ENCODE measurements at places on chromosomes 7 and 10.

DNA sequence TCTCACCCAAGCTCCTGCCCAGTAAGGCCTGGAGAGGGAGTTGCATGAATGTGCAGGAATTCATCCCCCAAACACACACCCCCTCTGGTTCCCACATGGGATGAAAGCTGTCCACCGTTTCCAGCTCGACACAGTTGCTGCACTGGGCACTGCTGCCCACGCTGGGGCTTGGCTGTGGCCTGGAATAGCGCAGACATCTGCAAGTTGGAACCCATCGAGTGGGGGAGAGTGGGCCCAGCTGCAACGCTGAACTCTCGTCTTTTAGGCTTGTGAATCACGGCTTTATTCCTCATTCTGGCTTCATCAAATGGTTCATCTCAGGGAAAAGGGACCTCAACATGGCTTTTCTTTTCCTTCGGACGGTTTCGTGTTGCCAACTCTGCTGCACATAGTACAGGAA lies 264.7 kb downstream of the DNAJB6 start:
- DNase-seq, result no peak
- no peaks in the 10 kb centered on the region for H3K36me3 ChIP-seq
- no peak overlapping the region for H3K4me3 ChIP-seq
- H3K27me3 ChIP-seq, result peaks cover 5% of the 10 kb centered on the region
- no peaks in the 10 kb centered on the region for H3K4me1 ChIP-seq
- H3K27ac ChIP-seq, result no peak overlapping the region

GRCh38 chr10:117188371-117188770 lies 8.9 kb upstream of the KCNK18 start:
- no peaks in the 10 kb centered on the region for H3K36me3 ChIP-seq
- no peak overlapping the region for H3K4me3 ChIP-seq
- no peak for DNase-seq
- no peaks in the 10 kb centered on the region for H3K27me3 ChIP-seq

DNA sequence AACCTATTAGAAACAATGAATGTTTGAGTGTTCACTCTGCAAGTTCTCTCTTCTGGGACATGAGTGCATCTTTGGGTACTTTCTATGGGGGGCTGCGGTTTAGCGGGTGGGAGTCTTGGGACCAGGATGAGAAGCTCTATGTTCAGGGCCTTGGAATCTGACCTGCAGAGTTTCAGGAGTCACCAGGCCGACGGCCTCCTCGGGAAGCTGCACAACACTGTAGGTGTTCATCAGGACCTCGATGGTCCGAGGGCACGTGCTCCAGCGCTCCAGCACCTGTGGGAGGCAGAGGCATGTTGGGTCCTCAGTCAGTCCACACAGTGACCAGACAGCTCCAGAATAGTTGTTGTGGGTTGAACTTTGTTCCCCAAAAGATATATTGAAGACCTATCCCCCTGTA lies 8.9 kb upstream of the GBX1 start:
- peaks cover 18% of the 10 kb centered on the region for H3K27me3 ChIP-seq
- H3K27ac ChIP-seq, result no peak overlapping the region
- H3K36me3 ChIP-seq, result no peaks in the 10 kb centered on the region
- DNase-seq, result no peak

DNA sequence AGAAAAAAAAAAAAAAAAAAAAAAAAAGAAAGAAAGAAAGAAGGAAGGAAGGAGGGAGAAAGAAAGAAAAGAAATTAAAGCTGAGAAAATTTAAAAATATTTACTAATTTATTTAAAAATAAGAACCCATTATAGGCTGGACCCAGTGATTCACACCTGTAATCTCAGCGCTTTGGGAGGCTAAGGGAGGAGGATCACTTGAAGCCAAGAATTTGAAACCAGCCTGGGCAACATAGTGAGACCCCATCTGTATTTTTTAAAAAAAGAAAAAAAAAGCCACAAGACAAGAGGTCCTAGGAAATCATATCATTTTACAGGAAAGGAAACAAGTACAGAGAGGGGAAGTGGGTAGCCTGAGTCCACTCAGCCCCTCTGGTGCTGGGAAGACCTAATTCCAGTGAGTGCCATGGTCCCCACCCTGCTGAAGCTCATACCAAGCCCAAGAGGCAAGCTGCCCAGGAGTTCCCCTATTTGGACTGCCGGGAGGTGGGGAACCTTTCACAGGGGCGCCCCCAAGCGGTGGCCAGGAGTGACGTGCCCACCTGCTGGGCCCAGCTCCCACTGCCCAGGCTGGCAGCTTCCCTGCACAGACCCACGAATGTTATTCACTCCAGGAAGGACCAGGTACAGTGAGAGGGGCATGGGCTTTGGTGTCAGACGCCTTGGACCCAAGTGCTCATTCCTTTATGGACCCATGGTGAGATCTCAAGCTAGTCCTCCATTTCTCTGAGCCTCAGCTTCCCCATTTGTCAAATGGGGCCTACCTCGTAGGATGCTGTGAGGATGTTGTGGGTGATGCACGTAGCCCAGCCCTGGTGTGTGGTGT lies 133.6 kb downstream of the ZMIZ1 start:
- no peaks in the 10 kb centered on the region for H3K36me3 ChIP-seq
- peaks cover 4% of the 10 kb centered on the region for H3K4me1 ChIP-seq
- H3K27ac ChIP-seq, result no peak overlapping the region
- DNase-seq, result peak; percentile 54
- H3K4me3 ChIP-seq, result no peak overlapping the region

DNA sequence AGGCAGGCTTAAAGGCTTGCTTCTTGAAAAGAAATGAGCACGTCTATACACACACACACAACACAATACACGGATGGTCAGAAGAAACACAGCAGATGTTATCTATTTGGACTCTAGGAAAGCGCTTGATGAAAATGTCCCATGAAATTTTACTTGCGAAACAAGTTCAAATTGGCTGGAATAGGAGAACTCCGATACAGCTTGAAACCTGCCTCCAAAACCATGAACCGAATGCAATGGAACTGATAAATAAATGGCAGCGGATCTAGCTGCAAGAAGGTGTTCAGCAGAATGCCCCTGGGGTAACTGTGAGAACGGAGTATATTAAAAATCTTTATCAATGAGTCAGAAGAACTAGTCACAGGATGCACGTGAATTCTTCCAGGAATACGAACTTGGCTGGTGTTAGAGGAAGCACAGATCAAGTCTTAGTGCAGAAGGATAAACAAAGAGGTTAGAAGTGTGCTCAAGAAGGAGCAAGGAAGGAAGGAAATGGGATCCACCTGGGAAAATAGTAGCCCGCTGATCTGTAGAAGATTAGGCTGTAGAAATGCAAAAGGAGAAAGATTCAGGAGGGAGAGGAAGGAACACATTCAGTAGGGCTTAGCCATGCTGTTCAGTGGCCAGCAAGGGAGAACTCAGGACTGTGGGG lies 142.0 kb upstream of the PRKCQ start:
- no peak overlapping the region for H3K4me3 ChIP-seq
- H3K4me1 ChIP-seq, result peaks cover 6% of the 10 kb centered on the region
- DNase-seq, result no peak
- no peak overlapping the region for H3K27ac ChIP-seq
- H3K27me3 ChIP-seq, result peaks cover 39% of the 10 kb centered on the region
- no peaks in the 10 kb centered on the region for H3K36me3 ChIP-seq

- DNase-seq, result peak; percentile 30
- no peaks in the 10 kb centered on the region for H3K36me3 ChIP-seq
- no peaks in the 10 kb centered on the region for H3K4me1 ChIP-seq
- H3K4me3 ChIP-seq, result no peak overlapping the region
- H3K27me3 ChIP-seq, result peaks cover 11% of the 10 kb centered on the region
- H3K27ac ChIP-seq, result no peak overlapping the region
Measured at GRCh38 chr7:35430547-35431153, 176.8 kb upstream of the TBX20 start.

- H3K4me1 ChIP-seq, result peaks cover 24% of the 10 kb centered on the region
- H3K4me3 ChIP-seq, result no peak overlapping the region
- H3K36me3 ChIP-seq, result no peaks in the 10 kb centered on the region
- H3K27ac ChIP-seq, result peak overlapping the region; percentile 5
- no peaks in the 10 kb centered on the region for H3K27me3 ChIP-seq
- no peak for DNase-seq
Measured at GRCh38 chr10:79084012-79084971, 15.5 kb downstream of the ZMIZ1 start.

GRCh38 chr7:39924122-39924521 lies 25.9 kb upstream of the CDK13 start:
- H3K27me3 ChIP-seq, result peaks cover 11% of the 10 kb centered on the region
- H3K4me3 ChIP-seq, result no peak overlapping the region
- H3K36me3 ChIP-seq, result no peaks in the 10 kb centered on the region
- no peaks in the 10 kb centered on the region for H3K4me1 ChIP-seq
- no peak for DNase-seq

GRCh38 chr7:48289656-48290055 lies 118.4 kb downstream of the ABCA13 start:
- no peak overlapping the region for H3K4me3 ChIP-seq
- peaks cover 2% of the 10 kb centered on the region for H3K4me1 ChIP-seq
- no peak for DNase-seq
- H3K27me3 ChIP-seq, result peaks cover 4% of the 10 kb centered on the region
- no peak overlapping the region for H3K27ac ChIP-seq

DNA sequence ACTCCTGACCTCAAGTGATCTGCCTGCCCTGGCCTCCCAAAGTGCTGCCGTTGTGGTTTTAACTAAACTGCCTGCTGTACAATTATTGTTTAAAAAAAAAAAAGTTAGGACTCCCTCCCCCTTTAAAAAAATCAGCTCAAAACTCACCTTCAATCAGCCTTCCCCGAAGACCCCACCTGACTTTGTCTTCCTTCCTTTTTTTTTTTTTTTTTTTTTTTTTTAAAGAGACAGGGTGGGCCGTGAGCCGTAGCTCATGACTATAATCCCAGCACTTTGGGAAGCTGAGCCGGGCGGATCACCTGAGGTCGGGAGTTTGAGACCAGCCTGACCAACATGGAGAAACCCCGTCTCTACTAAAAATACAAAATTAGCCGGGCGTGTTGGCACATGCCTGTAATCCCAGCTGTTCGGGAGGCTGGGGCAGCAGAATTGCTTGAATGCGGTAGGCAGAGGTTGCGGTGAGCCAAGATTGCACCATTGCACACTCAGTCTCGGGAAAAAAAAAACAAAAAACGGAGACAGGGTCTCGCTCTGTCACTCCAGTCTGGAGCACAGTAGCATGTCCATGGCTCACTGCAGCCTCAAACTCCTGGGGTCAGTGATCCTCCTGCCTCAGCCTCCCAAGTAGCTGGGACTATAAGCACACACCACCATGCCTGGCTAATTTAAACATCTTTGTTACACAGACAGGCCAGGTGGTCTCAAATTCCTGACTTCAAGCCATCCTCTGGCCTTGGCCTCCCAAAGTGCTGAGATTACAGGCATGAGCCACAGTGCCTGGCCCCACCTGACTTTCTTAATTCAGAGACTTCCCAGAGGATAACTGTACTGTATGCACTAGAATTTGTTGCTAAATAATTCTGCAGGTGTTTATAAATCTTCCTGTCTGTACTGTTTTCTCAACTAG lies 3.2 kb downstream of the FIS1 start:
- DNase-seq, result no peak
- H3K36me3 ChIP-seq, result peaks cover 19% of the 10 kb centered on the region
- no peak overlapping the region for H3K4me3 ChIP-seq
- no peak overlapping the region for H3K27ac ChIP-seq
- H3K27me3 ChIP-seq, result no peaks in the 10 kb centered on the region

DNA sequence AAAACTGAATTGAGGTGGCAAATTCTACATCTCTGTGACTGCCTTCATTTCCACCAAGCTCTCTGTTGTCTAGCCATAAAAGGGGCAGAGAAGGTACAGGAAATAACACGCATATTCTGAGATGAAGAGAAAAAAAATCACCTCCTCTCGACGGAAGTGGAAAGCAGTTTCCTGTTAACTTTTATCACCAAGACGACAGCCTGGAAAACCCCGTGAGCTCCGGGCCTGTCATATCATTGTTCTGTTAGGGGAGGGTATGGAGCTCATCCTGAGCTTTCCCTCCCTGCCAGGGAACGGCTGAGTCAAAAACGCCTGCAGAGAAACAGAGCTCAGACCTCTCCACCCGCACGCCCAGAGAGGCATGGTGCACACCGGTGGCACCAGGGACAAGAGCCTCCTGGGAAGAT lies 200.3 kb downstream of the PRPF18 start:
- peak overlapping the region; percentile 95 for H3K27ac ChIP-seq
- H3K4me1 ChIP-seq, result peaks cover 14% of the 10 kb centered on the region
- H3K27me3 ChIP-seq, result no peaks in the 10 kb centered on the region
- DNase-seq, result peak; percentile 82
- peak overlapping the region; percentile 70 for H3K4me3 ChIP-seq
- H3K36me3 ChIP-seq, result no peaks in the 10 kb centered on the region

DNA sequence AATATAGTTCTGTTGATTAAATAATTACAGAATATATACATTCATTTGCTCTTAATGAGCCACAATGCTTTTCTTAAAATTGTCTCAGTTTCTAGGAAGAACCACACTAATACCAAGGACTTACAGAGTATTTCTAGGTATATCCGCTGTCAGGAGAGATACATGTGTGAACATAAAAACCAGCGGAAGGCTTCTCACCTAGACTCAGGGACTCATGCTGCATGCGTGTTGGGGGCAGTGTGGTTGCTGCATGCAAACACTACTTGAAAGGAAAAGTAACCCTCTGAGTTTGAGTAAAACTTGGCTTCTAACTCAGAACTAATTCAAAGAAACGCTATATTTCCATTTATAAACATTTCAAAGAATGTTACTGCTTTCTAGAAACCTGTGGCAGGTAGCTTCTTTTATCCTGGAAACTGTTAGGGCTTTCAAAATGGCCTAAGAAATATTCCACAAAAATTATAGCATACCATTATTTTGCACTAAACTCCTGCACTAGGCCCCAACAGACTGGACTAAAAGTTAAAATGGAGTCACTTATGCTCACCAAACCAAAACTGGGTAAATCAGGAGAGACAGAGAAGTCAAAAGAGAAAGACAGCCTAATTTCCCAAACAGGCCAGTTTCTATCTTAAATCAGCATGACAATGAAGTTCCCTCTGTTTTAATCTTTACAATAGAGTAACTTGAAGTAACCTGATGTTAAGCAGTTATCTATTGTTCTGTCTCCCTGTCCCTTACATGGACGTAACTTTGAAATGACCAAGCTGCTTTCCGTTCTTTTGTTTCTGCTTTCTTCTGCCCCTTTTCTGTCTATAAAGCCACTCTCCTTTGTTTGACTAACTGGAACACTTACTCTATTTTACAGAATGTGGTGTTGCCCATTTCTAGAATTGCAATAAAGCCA lies 95.2 kb upstream of the FAM133B start:
- H3K27me3 ChIP-seq, result no peaks in the 10 kb centered on the region
- peaks cover 90% of the 10 kb centered on the region for H3K36me3 ChIP-seq
- peak overlapping the region; percentile 94 for H3K27ac ChIP-seq
- H3K4me1 ChIP-seq, result peaks cover 92% of the 10 kb centered on the region
- peak; percentile 90 for DNase-seq
- H3K4me3 ChIP-seq, result peak overlapping the region; percentile 22

DNA sequence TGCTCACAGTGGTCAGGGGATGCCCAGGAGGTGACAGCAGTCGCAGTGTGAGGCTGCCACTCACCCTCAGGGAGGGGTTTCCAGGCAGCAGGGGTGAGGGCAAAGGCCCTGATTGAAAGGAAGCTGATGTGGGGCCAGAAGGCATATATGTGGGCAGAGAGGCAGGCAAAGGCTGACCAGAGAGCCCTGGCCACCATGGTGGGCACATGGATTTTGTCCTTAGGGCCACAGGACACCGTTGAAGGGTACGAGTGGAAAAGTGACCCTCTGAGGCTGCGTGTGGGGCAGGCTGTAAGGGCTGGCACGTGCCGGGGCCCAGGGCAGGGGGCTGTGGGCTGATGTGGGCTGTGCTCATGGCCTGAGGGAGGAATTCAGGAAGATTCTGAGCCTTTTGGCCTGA lies 57.5 kb upstream of the ZNF32 start:
- H3K27ac ChIP-seq, result no peak overlapping the region
- H3K4me3 ChIP-seq, result no peak overlapping the region
- H3K36me3 ChIP-seq, result no peaks in the 10 kb centered on the region
- DNase-seq, result no peak

GRCh38 chr10:23694446-23694920 lies 255.6 kb downstream of the OTUD1 start:
- H3K4me1 ChIP-seq, result peaks cover 6% of the 10 kb centered on the region
- peak overlapping the region; percentile 28 for H3K4me3 ChIP-seq
- no peak overlapping the region for H3K27ac ChIP-seq
- peak; percentile 23 for DNase-seq
